Mesangial cell (primary cell): ENCODE measurements at places on chromosomes 2 and 18. TPM values are rescaled to one million over a fixed set of nuclear protein-coding genes. Genes with fewer than 3 reads are reported as not detected.

Gene RSAD2
- total RNA-seq, result 0.25 TPM in 1 of 2 replicates, not detected in the other

Gene CCDC74A
- total RNA-seq, result 22.3 and 65.8 TPM in 2 replicates

Gene MC5R
- not detected in 2 replicates for total RNA-seq

Gene WDR43
- 27.1 and 48.9 TPM in 2 replicates for total RNA-seq

Gene SLC4A5
- under 0.01 and 0.51 TPM in 2 replicates for total RNA-seq

Gene ATG4B
- total RNA-seq, result 68.2 and 83.3 TPM in 2 replicates

Gene SCN3A
- total RNA-seq, result 0.16 and 0.63 TPM in 2 replicates

Gene CFAP221
- 0.81 and 1.8 TPM in 2 replicates for total RNA-seq

Gene DSC2
- 10.4 TPM in 2 replicates for total RNA-seq

Gene CSRNP3
- 0.81 and 1.4 TPM in 2 replicates for total RNA-seq

Gene DOK6
- total RNA-seq, result 0.16 and 5.2 TPM in 2 replicates

Gene RFX8
- total RNA-seq, result 0.25 TPM in 1 of 2 replicates, not detected in the other

Gene TCF23
- not detected in 2 replicates for total RNA-seq

Gene HOXD13
- not detected in 2 replicates for total RNA-seq

Gene SNTG2
- total RNA-seq, result 4.2 TPM in 1 of 2 replicates, not detected in the other

Gene AFF3
- 4.1 and 7.4 TPM in 2 replicates for total RNA-seq

Gene ASIC4
- not detected in 2 replicates for total RNA-seq

Gene GPR39
- total RNA-seq, result 4.7 and 6.0 TPM in 2 replicates

Gene TMEFF2
- 0.13 TPM in 1 of 2 replicates, not detected in the other for total RNA-seq

Gene PPP1R1C
- 1.3 TPM in 1 of 2 replicates, not detected in the other for total RNA-seq

Gene NOL4
- total RNA-seq, result not detected in 2 replicates

Gene ALKAL2
- 0.25 TPM in 1 of 2 replicates, not detected in the other for total RNA-seq

Gene EVA1A
- total RNA-seq, result 80.2 and 109 TPM in 2 replicates

Gene NAB1
- 19.2 and 28.0 TPM in 2 replicates for total RNA-seq

Gene TRAPPC8
- total RNA-seq, result 17.1 and 20.2 TPM in 2 replicates

Gene RFTN2
- 0.16 and 1.0 TPM in 2 replicates for total RNA-seq

Gene SLC4A3
- total RNA-seq, result 9.0 and 20.0 TPM in 2 replicates

Gene ARHGAP15
- not detected in 2 replicates for total RNA-seq

Gene SKOR2
- total RNA-seq, result not detected in 2 replicates

Gene LONRF2
- 0.49 and 1.9 TPM in 2 replicates for total RNA-seq

Gene FHOD3
- total RNA-seq, result 28.7 and 55.8 TPM in 2 replicates

Gene CCDC148
- total RNA-seq, result 0.33 and 0.38 TPM in 2 replicates

Gene MOCOS
- 8.6 and 12.8 TPM in 2 replicates for total RNA-seq
